ENCODE measurements at places on chromosomes 6 and 20.

GRCh38 chr6:29516108-29516507 lies 28.4 kb upstream of the MAS1L start:
- DNase-seq, result no peak

DNA sequence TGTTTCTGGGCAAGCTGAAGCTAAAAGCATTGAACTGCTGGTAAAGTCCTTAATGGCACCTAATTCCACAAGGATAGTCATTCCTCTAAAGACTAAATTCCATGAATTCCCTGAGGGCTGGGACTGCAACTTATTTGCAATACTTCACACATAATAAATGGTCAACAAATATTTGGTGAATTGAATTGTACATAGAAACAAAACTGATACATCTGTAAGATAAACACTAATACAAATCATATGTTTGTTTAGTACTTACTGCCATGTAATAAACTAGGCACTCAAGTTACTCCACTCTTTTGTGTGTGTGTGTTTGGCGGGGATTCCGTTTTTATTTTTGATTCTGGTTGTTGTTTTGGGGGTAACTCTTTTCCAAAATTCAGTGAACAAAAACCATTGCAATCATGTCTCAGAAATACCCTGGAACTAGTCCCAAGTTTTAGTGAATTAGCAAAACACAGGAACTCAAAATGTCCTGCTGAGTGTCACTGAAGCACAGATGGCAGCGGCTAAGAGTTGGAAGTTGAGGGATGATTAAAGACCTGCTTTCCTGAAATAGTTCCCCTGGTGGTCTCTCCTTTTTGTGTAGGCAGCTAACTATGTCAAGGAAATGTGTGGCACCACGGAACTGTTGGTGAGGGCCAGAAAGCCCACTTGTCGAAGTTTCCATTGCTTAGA lies 74.8 kb upstream of the SNRPB2 start:
- no peak for DNase-seq

GRCh38 chr20:6525447-6526303 lies 241.8 kb upstream of the BMP2 start:
- no peak for DNase-seq

DNA sequence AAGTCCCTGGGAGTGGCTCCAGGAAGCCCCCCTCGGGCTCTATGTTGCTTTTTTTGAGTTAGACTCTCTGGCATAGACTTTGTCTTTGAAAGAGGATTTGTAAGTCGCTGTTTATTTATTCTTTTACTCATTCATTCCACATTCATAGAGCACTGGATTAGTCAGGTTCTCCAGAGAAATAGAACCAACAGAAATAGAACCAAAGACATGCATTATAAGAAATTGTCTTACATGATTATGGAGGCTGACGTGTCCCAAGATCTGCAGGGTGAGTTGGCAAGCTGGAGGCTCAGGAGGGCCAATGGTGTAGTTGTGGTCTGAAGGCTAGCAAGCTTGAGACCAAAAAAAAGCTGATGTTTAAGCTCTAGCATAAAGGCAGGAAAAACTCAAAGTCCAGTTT lies 98.3 kb upstream of the CHD6 start:
- DNase-seq, result no peak

GRCh38 chr6:4342407-4343137 lies 207.2 kb upstream of the ECI2 start:
- DNase-seq, result no peak

DNA sequence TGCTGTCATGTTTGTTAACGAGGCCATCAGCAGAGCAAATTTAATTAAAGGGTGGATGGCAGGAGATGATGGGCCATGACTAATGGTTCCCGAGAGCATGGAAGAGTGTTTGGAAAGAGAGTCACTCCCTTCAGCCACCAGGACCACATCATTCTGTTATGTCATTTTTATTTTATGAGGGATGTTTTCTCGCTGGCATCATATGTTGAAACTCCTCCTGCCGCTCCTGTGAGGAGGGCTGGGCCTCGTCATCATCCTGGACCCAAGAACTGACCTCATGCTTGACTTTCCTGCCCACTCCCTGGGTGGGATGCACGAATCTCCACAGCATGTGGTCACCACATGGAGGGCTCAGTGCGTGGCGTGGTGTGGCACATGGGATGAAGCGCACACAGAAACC lies 86.4 kb upstream of the FRMD1 start:
- DNase-seq, result no peak

DNA sequence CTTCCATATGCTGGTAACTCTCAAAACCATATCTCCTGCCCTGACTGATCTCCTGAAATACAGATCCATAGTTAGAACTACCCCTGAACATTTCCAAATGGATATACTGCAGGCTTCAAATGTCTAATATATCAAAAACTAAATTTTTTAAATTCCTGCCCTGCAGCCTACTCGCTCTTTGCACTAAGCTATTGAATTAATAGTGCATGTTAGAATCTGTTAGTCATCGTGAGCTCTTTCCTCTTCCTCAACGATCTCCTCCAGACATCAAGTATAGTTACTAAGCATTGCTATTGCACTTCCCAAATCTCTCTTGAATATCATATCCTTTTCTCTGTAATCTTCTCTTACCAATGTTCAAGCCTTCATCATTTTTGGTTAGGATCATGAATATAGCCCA lies 26.0 kb upstream of the RSPO3 start:
- no peak for DNase-seq

- DNase-seq, result no peak
Observed at GRCh38 chr6:19713411-19713810, 123.8 kb upstream of the ID4 start.

DNA sequence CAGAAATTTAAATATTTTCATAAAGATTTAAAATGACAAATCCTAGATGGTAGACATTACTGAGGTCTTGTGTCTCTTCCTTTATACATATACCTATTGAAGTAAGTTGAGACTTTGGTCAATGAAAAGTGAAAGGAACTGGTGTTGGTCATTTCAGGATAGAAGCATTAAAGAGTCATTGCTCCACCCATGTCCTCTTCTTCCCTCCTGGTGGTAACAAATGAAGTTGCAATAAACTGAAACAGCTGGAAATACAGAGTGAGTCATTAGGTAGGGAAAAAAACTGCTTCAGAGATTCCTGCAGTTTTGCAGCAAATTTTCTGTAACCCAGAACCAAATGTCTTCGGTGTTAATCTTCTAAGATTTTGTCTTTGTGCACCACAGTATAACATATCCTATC lies 448.0 kb downstream of the EYS start:
- DNase-seq, result no peak

GRCh38 chr6:37490536-37491170 lies 9.0 kb downstream of the CCDC167 start:
- no peak for DNase-seq

DNA sequence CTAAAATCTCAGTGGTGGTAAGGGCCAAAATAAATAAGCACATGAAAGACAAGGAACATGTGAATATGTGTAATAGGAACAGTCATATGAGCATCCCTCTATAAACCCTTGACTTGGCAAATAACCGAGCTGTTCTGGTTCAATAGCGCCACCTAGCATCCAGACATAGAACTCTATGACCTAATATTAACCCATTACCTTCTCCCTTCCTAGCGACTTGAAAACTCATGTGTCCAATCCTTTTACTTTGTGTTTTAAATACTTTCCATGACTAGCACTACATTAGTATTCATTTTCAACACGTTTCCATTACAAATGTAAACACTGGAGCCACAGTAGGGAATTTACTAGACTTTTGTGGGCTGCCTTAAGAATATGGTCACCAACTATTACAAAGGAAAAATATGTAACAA lies 279.7 kb downstream of the UST start:
- no peak for DNase-seq

GRCh38 chr20:47792021-47792618 lies 6.8 kb upstream of the SULF2 start:
- DNase-seq, result no peak

- no peak for DNase-seq
Observed at GRCh38 chr6:169212436-169212835, 41.2 kb downstream of the THBS2 start.

GRCh38 chr6:20168690-20169089 lies 43.6 kb downstream of the MBOAT1 start:
- DNase-seq, result no peak

- no peak for DNase-seq
Observed at GRCh38 chr6:13573669-13574110, 711 bp upstream of the SIRT5 start.

DNA sequence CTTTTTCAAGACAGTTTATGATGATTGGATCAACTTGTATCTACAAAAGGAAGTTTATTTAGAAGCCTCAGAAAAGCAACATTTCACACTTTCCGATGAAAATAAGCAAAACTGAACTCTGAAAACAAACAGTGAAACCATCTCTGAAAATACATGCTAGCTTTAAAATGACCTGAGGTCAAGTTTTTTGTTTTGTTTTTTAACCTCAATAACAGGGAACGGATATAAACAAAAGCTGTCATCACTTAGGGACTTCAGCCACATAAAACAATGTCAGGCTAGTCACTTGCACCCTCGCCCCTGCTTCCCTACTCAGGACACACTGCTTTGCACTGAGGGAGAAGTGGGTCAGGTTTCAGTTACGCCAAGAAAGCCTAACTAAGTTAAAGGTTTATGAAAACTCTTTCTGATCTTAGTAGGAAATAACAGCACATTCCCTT lies 11.6 kb downstream of the BACH2 start:
- no peak for DNase-seq
